NCI-H1105 (cell line): ENCODE measurements at places on chromosomes 13 and 19.

- no peak for DNase-seq
These were observed 12.5 kb downstream of the AP1M1 start for GRCh38 chr19:16210168-16210567.

DNA sequence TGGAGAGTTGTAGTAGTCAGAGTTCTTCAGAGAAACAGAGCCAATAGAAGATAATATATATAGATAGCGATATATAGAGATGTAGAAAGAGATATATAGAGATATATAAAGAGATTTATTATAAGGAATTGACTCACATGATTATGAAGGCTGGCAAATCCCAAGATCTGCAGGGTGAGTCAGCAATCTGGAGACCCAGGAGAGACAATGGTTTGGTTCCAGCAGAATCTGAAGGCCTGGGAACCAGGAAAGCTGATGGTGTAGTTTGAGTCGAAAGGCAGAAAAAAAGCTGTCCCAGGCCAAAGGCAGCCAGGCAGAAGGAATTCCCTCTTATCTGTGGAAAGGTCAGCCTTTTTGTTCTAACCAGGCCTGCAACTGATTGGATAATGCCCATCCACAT lies 194.1 kb downstream of the NUFIP1 start:
- no peak for DNase-seq

DNA sequence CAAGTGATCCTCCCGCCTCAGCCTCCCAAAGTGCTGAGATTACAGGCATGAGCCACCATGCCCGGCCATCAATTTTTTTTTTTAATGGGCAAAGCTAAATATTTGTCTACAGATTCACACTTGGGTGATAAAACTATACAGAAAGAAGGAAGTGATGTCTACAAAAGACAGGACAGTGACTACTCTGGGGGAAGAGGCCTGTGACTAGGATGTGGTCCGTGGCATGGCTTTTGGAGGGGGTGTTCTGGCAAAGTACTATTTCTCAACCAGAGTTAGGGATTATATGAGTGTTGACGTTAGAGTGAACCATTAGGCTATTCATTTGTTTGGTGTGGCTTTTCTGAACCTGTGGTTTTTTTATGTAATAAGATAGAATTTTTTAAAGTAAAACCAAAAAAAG lies 42.7 kb downstream of the INSR start:
- no peak for DNase-seq

- no peak for DNase-seq
These were observed 22.0 kb downstream of the CEACAM16 start for GRCh38 chr19:44720945-44721344.

DNA sequence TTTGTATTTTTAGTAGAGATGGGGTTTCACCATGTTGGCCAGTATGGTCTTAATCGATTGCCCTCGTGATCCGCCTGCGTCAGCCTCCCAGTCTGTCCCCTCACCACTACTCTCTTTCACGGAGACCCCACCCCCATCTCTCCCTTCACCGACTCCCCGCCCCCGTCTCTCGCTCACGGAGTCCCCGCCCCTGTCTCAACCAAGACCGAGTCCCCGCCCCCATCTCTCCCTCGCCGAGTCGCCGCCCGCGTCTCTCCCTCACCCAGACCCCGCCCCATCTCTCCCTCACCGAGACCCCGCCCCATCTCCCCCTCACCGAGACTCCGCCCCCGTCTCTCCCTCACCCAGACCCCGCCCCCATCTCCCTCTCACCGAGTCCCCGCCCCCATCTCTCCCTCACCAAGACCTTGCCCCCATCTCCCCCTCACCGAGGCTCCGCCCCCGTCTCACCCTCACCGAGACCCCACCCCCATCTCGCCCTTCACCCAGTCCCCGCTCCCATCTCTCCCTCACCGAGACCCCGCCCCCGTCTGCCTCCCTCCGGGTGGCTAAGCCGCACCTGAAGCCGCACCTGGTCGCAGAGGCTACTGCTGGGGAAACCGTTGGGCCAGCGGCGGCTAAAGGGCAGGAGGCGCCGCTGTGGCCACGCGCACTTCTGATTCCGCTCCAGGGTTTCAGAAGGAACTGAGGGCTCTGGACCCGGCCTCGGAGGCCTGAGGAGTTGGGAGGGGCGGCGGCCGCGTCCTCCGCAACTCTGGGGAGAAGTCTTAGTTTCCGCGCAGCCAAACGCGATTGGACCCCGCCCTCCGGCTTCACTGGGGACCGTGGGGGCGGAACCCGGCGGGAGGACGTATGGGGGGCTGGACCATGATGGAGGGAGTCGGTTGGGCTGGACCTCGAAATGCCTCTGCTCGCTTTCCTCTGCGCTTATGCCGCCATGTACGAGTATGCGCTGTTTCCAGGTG lies 17.1 kb upstream of the ZNF846 start:
- DNase-seq = peak; percentile 96
